ENCODE measurements at places on chromosomes 1 and 21.

- DNase-seq, result no peak
Observed at GRCh38 chr1:8379513-8380186, 61.7 kb downstream of the SLC45A1 start.

DNA sequence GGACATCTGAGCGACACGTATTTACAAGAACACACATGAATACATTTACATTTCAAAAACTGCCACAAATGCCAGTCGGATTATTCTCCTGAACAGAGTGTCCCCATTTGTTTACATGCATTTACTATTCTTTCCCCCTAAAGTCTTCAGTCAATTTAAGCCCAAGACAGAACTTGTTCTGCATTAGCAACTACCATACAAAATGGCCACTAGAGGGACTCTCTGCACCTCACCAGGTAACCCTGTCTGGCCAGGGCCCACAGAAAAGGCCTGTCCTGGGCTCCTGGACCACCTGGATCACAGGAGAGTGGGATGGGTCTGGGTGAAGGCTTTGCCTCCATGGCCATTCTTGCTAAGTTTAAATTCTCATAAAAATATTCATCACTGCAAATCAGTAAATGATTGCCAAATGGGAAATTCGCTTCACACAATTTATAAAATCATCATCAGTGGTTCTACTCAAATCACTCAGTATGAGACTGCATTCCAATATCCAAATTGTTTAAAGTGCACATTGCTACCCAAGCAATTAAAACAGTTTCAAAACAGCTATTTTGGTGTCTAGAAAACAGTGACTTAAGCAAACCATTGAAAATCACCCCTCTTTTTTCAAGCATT, 12.5 kb upstream of the GUCA2A start:
- no peak for DNase-seq

DNA sequence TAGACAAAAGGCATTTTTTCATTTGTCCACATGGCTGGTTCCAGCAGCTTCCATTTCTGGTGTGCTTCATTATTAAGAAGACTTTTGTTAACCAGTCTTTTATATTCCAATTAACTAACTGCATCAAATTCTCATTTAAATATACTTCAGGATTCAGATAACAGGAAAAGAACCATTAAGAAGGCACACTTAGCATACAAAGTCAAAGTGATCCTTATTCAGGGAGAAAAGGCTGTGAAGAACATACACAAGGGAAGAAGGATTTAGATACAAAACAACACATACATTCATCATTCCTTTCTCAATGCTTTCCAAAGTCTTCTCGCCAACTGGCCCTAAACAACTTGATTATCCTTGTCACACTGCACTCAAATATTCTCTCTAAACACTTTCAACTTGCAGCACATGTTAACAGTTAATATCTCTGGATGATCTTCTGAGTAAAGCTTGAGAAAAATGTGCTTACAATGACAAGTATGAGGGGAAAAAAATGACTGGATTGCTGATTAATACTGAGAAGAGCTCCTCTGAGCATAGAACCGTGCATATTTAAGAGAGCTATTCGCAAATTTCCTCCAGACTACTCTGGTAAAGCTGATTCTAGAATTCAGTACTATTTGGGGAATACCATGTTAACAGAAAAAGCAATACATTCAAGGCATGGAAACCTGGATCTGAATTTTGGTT, 225.2 kb upstream of the TNR start:
- no peak for DNase-seq

- DNase-seq, result no peak
Observed at GRCh38 chr1:16443975-16444770, 3.6 kb downstream of the NECAP2 start.

- DNase-seq, result no peak
Observed at GRCh38 chr1:18828224-18828623, 31.2 kb downstream of the TAS1R2 start.

- DNase-seq, result no peak
Observed at GRCh38 chr1:158121604-158122254, 59.0 kb upstream of the CD1D start.

DNA sequence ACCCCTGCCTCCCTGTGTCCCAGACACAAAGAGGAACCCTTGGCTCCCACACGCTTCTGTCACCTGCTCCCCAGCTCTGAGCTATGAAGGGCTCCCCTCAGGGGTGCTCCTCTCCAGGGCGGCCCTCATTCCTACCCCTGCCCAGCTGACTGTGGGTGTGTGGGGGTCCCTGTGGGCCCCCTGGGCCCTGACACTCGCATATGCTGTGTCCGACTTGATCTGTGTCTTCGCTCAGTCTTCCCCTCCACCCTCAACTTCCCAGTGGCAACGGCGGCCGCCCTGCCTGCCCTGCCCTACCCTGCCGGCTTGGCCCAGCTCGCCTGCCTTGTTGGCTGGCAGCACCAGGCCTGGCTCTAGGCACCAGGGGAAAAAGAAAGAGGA, 1.2 kb downstream of the KCNQ4 start:
- DNase-seq, result no peak

GRCh38 chr1:203638950-203639349, 12.3 kb downstream of the ATP2B4 start:
- DNase-seq, result no peak

DNA sequence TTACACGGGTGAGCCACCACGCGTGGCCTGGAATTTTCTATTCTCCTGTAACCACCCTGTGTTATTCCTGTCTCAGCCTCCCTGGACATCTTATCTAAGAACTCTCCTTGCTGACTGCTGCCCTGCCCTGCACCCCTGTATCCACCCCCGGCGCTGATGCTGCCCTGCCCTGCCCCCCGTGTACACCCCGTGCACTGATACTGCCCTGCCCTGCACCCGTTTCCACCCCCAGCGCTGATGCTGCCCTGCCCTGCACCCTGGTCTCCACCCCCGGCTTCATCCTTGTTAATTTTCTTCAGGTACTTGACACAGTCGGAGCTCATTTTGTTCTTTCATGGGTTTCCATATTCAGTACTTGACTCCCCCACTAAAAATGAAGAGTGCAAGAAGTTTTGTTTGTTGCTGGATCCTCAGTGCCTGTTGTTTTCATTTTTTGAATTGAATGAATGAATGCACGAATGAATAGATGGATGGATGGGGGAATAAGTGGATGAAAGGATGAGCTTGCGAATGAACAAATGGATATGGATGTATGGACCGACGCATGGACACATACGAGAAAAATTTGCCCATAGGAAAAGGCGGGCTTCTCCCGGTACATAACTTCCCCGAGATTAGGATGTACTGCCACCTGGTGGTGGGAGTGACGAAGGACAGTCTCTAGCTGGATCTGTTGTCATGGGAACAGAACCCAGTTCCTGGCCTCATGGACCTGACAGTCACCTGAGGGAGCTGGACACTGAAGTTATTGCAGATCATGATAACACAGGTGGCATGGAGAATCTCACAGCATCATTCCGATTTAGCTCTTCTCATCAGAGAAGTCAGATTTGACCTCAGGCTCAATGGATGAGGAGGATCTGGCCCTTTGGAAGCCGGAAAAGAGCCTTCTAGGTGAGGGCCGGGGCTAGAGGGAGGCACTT, 14.9 kb downstream of the AADACL4 start:
- peak; percentile 56 for DNase-seq

DNA sequence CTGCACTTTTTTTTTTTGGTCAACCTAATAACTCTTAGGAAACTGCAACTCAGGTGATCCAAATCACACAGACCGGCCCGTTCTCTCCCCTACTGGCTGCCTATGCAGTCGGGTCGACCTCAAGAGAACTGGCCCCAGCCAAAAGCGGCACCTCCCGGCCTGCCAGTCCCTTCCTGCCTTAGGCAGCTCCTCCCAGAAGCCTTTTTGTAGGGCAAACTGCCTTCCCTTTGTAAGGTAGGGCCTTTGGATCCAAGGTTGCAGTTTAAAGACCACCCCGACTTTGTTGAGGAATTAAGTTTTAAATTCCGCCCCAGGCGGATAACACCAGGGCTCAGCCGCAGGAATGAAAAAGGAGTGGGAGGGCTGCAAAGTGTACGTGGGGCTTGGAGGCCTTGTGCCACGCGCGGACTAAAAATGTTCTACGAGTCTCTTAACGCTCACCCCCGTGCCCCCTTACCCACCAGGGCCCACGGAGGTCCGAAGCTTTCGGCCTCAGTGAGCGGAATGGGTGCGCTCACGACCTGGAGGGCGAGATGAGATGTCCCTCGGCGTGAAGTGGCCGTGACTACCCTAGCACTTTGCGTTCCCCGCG, 642 bp upstream of the ST3GAL3 start:
- no peak for DNase-seq

DNA sequence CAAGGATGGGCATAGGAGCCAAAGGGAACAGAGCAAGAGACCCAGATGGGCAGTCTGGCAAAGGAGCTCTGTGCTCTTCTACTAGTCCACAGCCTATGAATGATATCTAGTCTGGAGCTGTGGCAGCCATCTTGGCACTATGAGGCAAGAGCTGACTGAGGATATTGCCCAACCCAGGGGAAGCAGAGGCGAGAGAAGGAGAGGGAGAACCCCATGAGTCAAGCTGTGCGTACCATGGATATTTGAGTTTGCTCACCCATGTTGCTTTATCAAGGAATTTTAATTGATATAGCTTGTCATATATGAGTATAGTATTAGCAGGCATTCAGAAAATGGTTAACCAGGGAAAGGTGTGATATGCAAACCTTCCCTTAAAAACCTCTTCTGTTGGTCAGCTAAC, 420.9 kb downstream of the PRDM2 start:
- no peak for DNase-seq

GRCh38 chr1:53122961-53123413, 19.5 kb downstream of the SLC1A7 start:
- DNase-seq, result no peak

GRCh38 chr1:165306543-165307434, 49.7 kb downstream of the LMX1A start:
- no peak for DNase-seq

Measured in stimulated activated CD4-positive, alpha-beta T cell treated with anti-CD3 and anti-CD28 coated beads, TNF-alpha, amount 100 ng/mL, for 24 hours (primary cell).